ENCODE measurements at places on chromosomes 1 and 21.
A peak's percentile ranks its signal among the peaks of the same experiment; 100 is the strongest.

GRCh38 chr21:17231124-17231523 is 281.7 kb upstream of the CXADR start:
- no peak for DNase-seq

GRCh38 chr1:184492536-184492935 is 105.7 kb downstream of the C1orf21 start:
- no peak for DNase-seq

DNA sequence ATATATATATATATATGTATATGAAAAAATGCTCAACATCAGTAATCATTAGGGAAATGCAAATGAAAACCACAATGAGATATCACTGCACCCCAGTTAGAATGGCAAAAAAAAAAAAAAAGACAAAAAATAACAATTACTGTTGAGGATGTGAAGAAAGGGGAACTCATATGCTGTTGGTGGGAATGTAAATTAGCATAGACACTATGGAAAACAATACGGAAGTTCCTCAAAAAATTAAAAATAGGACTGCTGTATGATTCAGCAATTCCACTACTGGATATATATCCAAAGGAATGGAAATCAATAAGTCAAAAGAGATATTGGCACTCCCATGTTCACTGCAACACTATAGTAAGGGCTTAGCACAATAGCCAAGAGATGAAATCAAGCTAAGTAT is 41.5 kb upstream of the CTBS start:
- DNase-seq, result no peak

GRCh38 chr1:26405281-26405915 is 5.2 kb upstream of the LIN28A start:
- no peak for DNase-seq

GRCh38 chr1:200972985-200973742 is 50.4 kb downstream of the KIF21B start:
- no peak for DNase-seq

- DNase-seq, result peak; percentile 50
These were observed 102.3 kb upstream of the TMPRSS2 start for GRCh38 chr21:41610042-41610839.

Measured in femur (tissue), 1 donor.